ENCODE measurements at places on chromosomes 3 and 15.

GRCh38 chr3:118626453-118626852 lies 408.2 kb downstream of the IGSF11 start:
- DNase-seq: no peak

DNA sequence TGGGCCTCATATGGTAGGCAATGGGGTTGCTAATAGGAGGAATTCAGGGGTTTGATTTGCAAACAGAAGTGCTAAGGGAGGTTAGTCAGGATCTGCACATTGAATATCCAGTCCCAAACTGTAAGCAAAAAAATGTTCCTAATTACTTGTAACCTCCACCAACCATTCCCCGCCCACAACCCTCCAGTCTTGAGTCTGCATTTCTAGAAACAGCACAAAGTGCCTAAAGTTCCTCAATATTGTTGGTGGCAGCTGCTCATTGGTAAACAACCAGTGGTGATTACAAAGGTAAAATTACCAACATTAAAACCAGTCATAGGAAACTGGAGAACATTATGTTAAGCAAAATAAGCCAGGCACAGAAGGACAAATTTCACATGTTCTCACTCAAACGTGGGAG lies 18.9 kb downstream of the HDC start:
- no peak for DNase-seq

GRCh38 chr3:141546081-141546480 lies 59.3 kb downstream of the RASA2 start:
- DNase-seq: no peak

DNA sequence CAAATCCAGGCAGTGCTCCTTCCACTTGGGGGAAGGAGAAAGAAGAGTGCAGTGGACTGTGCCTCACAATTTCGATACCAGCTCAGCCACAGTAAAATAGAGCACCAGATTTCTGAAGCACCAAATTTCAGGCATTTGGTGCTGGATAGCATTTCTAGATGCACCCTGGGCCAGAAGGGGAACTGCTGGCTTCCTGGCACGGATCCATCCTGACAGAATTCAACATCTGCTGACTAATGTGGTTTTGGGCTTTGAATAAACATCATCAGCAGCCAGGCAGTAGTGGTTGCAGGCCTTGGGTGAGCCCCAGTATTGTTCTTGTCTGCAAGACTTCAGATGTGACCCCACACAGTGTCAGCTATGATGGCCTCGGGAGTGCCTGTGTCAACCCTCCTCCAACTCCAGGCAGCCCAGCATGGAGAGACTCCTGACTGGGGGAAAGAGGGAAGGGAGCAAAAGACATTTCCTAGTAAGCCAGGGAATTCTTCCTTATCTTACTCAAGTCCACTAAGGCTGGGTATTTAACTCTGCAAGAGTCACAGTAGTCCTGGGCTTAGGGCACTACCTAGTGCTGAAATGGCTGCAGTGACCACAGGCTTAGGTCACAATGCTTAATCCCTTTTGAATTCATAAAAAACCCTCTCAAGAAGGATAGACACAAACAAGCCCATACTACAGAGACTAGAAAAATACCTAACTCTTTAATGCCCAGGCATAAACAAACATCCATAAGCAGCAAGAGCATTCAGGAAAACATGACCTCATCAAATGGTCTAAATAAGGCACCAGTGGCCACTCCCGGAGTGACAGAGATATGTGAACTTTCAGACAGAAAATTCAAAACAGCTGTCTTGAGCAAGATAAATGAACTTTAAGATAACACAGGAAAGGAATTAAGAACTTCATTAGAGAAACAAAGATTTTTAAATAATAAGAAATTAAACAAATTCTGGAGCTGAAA lies 74.7 kb downstream of the SPATA16 start:
- no peak for DNase-seq

GRCh38 chr3:61354604-61355003 lies 103.4 kb upstream of the FHIT start:
- no peak for DNase-seq

- no peak for DNase-seq
Measured at GRCh38 chr3:124999317-124999716, 56.5 kb downstream of the HEG1 start.

DNA sequence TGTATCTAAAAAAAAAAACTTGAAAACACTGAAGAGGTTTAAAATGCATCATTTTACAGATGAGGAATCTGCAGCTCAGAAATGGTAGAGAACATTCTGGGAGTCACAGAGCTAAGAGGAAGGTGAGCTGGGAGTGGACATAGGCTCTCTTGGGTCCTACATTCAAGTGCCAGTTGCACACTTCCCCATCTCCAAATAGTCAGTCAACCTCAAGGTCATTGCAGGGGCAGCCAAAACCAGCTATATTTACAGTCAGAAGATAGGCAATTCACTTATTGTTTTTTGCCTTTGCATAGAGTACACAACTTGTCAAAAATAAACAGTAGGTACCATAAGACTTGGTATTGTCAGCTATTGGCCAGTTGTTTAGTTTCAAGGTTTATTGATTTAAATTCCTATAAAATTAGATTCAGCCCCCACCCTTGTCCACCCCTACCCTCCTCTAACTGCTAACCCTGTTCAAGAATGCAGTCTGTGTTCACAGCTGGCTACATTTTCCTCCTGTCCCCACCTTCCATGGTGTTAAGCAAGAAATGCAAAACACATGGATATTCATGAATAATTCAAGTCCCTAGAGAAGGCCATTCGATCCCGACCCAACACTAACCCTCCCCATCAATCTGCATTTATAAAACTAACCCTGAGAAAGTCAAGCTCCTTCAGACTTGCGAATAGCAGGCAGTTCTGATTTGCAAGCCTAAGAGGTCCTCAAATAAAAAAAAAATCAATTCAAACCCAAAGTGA lies 567.0 kb upstream of the MCTP2 start:
- no peak for DNase-seq

DNA sequence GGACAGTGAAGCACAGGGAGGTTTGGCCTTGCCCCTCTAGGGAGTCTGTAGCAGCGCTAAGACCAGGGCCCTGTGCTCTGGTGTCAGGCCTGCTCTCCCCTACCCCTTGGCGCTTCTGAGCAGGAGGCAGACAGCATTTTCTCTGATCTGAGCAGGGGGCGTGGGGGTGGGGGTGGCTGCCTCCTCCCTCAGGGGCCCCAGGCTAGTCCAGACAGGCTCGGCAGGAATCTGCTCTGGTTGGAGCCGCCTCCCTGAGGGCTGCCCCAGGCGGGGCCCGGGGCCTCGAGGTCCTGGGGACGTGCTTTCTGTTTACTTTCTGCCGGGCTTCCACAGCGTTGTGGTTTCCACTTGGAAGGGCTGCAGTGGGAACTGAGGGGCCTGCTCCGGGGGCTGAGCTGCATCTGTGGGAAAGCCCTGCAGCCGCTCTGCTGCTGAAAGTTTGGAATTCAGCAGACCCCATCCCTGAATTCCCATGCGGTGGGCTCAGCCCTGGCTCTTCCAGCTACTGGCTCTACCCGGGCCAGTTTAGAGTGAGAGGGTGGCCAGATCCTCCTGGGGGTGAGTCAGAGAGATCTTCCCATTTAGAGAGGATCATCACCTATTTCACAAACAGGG lies 105.4 kb downstream of the LINGO1 start:
- peak; percentile 42 for DNase-seq

DNA sequence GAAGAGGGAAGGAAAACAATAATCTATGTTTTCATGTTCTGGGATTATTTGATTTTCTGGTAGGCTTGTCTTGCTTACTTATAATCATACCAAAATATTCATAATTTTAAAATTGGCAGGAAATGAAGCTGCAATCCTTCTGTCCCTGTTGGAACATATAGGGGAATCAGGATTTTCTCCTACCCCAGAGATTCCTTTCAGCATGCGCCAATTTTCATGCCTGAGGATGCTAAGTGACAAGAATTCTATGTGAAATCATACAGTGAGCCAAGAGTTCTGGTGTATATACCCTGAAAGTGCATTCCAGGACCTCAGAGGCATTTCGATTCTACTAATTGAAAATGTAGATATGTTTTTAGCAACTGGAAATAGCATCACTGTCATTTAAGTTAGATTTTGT lies 9.9 kb upstream of the CADPS start:
- DNase-seq: no peak

GRCh38 chr15:33328106-33328505 lies 17.3 kb downstream of the RYR3 start:
- no peak for DNase-seq

DNA sequence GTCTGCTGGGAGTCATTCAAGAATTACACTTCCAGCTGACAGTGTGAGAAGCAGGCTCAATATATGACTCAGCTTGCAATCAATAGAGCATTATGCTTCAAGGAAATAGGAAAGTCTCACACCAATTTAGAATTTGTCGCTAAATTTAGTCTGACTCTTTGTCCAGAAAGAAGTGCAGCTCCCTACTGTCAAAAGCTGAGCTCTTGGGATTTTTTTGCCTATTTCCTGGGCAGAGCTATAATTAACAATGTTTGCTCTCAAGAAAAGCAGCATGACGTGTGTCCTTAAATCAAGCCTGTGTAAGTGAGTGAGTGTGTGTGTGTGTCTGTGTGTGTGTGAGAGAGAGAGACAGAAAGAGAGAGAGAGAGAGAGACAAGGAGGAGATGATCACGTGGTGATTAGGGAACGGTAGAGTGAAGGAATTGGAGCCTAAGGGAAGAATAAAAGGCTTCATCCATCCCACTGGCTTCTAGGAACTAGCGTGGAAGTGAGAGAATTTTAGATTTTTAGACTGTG lies 16.4 kb upstream of the SLC35G2 start:
- peak; percentile 91 for DNase-seq

DNA sequence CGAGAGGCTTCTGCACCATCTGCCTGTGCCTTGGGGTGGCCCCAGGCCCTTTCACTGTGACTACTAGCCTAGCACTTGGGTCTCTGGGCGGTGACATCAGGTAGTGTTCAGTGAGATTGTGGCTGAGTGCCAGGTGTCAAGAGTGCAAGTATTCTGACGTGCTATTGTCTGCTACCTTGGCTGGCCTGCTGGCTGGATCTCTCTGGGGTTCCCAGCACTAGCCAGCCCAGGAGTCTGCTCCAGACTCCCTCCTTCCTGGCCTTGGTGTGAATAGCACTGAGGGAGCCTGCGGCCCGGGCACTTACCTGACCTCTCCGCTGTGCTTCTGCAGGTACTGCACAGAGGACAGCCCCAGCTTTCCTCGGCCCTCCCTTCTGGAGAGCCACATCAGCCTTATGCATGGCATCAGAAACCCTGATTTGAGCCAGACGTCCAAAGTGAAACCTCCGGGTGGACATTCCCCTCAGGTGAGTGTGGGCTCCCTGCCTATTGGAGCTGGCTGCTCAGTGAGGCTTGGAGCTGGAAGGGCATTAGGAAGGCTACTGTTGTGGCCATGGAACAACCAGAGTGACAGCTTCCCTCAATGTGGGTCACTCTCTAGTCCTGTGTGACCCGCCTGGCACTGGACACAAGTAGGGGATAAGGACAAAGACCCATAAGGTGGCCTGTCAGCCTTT lies 17.5 kb upstream of the ALPK3 start:
- DNase-seq: no peak

- DNase-seq: no peak
Measured at GRCh38 chr3:53773611-53774368, 72.4 kb downstream of the CHDH start.

GRCh38 chr3:38150780-38151528 lies 12.5 kb downstream of the MYD88 start:
- no peak for DNase-seq

- DNase-seq: no peak
Measured at GRCh38 chr15:37143351-37143750, 43.0 kb upstream of the MEIS2 start.

- no peak for DNase-seq
Measured at GRCh38 chr3:36372534-36372935, 7.8 kb upstream of the STAC start.

GRCh38 chr3:177452831-177453450 lies 255.7 kb upstream of the TBL1XR1 start:
- no peak for DNase-seq

- no peak for DNase-seq
Measured at GRCh38 chr15:75153565-75154276, 48.0 kb upstream of the C15orf39 start.

GRCh38 chr3:145357453-145357852 lies 803.5 kb downstream of the PLOD2 start:
- DNase-seq: no peak

DNA sequence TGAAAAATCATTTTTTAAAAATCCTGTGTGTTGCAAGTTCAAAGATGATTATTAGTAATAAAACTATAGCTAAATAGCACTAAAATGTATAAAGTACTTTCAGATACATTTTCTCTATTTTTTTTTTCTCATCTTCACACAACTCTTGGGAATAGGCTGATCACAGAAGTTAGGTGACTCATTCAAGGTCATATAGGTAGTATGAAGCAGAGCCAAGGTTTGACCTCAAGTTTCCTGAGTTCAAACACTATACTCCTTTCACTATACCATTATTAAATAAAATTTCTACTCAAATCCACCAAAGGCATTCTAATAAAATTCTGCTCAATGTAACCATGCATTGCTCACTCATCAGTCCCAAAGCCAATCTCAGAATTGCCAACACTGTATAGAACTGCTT lies 21.3 kb downstream of the FRMD5 start:
- no peak for DNase-seq

DNA sequence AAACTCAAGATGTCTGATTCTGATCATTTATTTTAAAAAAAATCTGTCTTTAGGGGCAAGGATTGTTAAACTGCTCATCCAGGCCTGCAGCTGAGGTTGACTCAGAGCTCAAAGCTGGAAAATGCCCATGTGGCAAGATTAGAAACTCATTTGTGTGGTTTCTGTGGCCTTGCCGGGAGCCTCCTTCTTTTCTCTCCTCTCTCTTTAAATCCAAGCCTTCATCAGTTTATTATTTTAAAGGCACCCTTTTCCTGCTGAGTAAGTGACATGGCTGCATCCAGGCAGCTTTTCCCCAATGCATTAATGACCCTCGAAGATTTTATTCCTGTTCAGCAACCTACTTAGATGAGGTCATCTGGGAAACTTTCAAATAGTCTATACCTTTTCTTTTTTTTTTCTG lies 221.3 kb upstream of the CDIN1 start:
- no peak for DNase-seq

- DNase-seq: no peak
Measured at GRCh38 chr3:100289339-100289738, 28.5 kb downstream of the TBC1D23 start.

GRCh38 chr3:72432246-72432645 lies 416.0 kb downstream of the SHQ1 start:
- no peak for DNase-seq

DNA sequence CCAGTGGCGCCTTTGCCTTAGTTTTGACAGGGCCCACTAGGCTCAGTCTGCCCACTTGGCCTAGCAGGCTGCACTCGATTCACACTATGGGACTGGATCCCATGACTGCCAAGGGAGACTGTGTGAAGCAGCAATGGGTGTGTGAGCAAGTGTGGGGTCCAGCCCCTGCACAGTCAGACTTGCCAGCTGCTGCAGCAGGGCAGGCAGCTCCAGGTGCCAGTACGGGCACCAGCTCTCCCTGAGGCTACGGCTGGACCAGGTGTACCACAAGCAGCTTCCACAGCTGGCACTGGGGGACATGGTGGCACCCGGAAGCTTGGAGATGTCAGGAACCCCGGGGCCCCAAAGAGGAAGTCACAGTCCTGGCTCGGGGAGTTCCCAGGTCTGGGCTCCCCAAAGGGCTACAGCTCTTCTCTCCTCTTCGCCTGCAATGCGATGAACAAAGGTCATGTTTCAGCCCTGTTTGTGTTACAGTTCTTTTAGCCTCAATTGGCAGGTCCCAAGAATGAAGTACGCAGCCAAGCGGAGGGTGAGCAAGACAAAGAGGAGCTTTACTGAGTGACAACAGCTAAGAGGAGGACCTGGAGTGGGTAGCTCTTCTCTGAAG lies 67.1 kb downstream of the PIK3CB start:
- DNase-seq: no peak

GRCh38 chr3:31895471-31895870 lies 85.6 kb downstream of the OSBPL10 start:
- DNase-seq: no peak

- DNase-seq: no peak
Measured at GRCh38 chr15:90421527-90421926, 33.5 kb downstream of the IQGAP1 start.
